ENCODE measurements at places on chromosomes 2 and 18.

GRCh38 chr2:127655209-127656073, 9.5 kb downstream of the GPR17 start:
- DNase-seq, result no peak

GRCh38 chr2:231197706-231198290, 633 bp upstream of the ARMC9 start:
- DNase-seq, result no peak

GRCh38 chr18:77116201-77117080, 16.1 kb downstream of the MBP start:
- no peak for DNase-seq

- peak; percentile 78 for DNase-seq
Measured at GRCh38 chr2:209771474-209772289, at the start of gene UNC80. UNC80 (plus strand) TSS chr2:209771832; CDS start chr2:209772073, 241 bp downstream.

GRCh38 chr2:111896576-111896975, 1.8 kb upstream of the MERTK start:
- DNase-seq, result no peak

GRCh38 chr2:15170070-15170775, 390.9 kb downstream of the NBAS start:
- DNase-seq, result no peak

DNA sequence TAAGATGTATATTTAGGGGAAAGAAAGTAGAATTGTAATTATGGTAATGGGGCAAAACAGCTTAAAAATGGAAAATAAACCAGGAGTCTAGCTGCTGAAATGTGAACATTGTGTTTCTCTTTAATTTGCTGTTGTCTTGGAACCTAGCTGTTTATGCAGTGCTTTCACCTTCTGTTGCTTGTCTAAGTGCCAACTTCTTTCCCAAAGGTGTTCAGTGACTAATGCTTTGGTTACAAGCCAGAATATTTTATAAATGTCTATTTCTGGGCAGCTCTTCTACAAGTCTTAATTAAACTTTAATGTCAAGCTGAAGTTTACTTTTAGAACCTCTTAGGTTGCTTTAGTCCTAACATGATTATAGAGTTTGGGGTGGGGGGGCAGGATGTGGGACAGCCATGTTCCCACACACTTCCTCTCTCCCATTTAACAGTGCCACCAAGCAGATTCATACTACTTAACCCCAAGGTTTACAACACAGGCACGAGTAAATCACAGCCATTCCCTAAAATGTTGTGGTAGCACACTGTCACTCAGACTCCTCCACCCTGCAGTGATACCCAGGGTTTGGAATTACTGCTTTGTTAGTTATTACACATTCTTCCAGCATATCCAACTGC, 60.6 kb downstream of the ITGA4 start:
- DNase-seq, result no peak

DNA sequence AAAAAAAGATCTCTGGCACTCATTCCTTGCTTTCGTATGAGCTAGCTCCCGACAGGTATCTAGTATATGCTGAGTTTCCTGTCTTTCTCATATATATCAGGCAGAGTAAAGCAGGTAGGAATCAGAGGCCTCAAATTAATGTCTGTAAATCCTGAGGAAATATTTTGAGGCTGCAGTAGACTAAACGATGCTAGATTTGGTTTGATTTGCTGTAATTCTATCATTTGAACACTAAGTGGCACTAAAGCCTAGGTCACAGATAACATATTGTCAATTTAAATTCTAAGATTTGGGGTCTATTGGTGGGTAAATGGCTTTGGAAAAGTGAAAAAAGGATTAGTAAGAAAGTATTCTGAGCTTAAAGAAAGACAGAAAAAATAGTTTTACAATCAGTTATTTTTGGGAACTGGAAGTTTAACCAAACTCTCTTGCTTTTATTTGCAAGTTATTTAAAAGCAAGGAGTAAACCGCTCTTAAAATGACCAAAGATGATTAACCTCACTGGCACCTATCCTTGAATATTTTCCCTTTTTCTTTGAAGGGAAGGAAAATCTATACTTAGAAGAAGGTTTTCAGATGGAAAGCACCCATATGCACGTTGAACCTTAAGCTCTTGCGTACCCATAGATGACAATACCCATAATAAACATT, 37.6 kb upstream of the SLC4A10 start:
- DNase-seq, result no peak

- DNase-seq, result no peak
Measured at GRCh38 chr18:23648940-23649607, 13.6 kb downstream of the ANKRD29 start.

GRCh38 chr2:139067072-139067471, 286.9 kb upstream of the NXPH2 start:
- DNase-seq, result no peak

DNA sequence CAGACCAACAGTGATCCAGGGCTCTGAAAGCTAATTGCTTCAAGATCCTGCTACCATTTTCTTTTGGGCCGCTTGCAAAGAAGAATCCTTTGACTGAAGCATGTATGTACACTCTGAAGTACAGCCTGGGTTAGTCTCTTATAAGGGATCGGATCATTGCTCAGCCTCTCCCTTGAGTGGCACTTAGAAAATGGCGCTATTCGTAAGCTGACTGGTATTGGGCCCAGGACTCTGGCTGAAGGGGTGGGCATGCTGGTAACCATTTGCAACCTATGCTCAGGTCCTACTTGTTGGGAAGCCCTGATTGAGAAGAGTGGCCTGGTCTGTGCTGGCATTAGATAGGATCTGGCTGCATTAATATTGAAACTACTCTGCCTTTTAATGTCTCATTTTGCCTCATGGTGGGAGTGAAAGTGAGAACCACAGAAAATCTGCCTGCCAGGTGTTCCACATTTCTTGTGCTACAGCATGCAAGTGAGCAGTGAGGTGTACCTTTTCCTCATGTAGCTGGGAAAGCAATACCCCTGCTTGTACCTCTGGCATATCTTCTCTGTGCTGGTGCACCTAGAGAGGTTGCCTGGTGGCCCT, 661 bp upstream of the MGAT5 start:
- DNase-seq, result no peak

- no peak for DNase-seq
Measured at GRCh38 chr18:13511961-13512577, 214.3 kb downstream of the FAM210A start.

All from anterior cingulate cortex (tissue), 58 donors.